ENCODE measurements at places on chromosomes 3 and 15.

GRCh38 chr3:16142350-16143025 is 32.0 kb upstream of the GALNT15 start:
- no peak for DNase-seq

- no peak for DNase-seq
Measured at GRCh38 chr3:10088256-10088655, 19.8 kb downstream of the FANCD2OS start.

- no peak for DNase-seq
Measured at GRCh38 chr3:12148183-12148940, 10.3 kb downstream of the TIMP4 start.

DNA sequence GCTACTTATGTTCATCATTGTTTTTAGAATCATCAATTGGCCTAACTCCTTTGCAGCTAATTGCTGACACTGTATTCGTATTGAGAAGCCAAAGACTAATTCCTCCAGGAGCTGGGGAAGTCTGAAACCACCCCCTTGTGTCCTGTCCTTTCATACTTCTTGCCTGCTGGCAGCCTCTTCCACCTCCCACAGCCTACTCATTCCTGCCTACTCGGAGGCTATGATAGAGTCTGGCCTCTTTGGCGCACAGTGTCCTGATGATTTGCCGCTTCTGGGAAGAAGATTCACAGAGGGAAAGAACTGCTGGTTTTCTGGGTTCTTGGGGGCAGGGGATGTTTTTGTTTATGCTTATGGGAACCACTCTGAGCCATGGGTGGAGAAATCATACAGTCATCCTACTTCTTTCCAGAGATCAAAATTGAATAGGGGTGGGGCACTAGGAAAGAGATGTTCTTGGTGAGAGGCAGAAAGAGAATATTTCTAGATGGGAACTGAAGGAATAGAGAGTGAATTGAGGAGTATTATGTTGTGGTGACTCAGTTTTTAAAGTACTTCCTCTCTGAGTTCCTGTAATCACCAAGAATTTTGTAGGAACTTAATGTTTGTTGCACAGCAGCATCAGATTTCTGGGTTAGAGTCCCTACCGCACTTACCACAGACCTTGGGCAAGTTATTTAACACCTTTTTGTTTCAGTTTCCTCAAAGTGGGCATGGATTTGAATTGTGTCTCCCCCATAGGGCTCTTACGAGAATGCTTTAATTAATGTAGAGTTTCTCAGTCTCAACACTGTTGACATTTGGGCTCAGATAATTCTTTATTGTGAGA is 22.1 kb upstream of the SCAANT1 start:
- DNase-seq: no peak

DNA sequence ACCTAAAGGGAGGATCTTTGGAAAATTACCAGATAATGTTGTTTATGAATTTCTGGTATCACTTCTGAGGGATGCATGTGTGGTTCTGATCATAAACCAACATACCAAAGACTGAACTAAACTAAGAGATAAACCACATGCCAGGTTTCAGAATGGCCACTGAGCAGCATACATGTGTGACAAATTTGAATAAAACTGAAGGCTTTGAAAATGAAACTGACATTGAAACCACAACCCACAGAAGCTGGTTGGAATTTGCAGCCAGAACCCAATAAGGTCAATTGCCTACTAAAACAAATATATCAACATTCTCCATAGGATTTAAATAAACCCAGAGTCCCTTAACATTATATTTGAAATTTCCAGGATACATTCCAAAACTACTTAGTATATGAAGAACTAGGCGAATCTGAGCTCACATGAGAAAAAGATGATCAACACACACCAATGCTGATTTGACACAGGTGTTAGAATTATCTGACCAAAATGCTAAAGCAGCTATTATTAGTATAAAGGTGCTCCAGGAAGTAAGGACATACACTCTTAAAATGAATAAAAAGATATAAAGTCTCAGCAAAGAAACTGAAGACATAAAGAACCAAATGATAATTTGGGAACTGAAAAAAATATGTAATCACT is 125.0 kb downstream of the ZNF280D start:
- no peak for DNase-seq

Data from stimulated activated CD4-positive, alpha-beta T cell treated with anti-CD3 and anti-CD28 coated beads, Interleukin-1b, Interleukin-23, amount 100 ng/mL, for 1 hour (primary cell).